ENCODE measurements at places on chromosomes 2 and 18.

DNA sequence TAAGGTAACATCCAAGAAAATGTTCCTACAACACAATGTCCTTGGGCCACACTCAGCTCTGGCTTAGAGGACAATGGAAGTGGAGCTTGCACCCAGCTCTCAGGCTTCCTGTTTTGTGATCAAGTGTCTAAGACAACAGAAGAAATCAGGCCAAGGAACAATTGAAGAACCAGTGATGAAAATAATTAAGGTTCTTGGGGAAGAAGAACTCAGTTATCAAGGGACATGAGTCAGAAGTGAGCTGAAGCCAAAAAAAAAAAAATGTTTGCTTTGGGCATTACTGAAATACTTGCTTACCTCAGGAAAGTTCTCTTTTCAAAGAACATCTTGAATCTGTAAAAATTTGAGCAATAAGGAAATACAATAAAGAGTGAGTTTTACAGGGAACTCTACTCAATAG, 299.0 kb downstream of the FBXO15 start:
- no peak for DNase-seq

- DNase-seq: no peak
Observed at GRCh38 chr2:211453311-211453887, 897.0 kb downstream of the CPS1 start.

- DNase-seq: peak; percentile 11
Observed at GRCh38 chr2:23385748-23386338, 864 bp downstream of the KLHL29 start.

GRCh38 chr2:107615039-107615438, 211.7 kb upstream of the RGPD4 start:
- DNase-seq: no peak

DNA sequence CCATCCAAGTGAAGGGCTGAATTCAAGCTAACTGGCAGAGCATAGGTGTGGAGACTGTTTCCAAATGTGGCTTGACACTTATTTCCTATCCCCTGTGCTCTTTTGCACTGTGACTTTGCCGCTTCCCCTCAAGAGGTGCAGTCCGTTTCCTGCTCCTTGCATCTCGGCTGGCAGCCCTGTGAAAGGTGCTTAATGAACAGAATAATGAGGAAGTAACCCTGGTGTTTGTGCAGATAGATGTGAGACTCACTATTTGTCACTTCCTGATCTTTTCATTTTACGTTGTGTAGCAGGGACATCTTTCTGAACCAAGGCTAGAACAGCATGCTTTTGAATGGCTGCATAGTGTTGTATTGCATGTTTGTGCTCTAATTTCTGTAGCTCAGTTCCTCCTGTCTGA, 60.8 kb downstream of the CEP192 start:
- no peak for DNase-seq

DNA sequence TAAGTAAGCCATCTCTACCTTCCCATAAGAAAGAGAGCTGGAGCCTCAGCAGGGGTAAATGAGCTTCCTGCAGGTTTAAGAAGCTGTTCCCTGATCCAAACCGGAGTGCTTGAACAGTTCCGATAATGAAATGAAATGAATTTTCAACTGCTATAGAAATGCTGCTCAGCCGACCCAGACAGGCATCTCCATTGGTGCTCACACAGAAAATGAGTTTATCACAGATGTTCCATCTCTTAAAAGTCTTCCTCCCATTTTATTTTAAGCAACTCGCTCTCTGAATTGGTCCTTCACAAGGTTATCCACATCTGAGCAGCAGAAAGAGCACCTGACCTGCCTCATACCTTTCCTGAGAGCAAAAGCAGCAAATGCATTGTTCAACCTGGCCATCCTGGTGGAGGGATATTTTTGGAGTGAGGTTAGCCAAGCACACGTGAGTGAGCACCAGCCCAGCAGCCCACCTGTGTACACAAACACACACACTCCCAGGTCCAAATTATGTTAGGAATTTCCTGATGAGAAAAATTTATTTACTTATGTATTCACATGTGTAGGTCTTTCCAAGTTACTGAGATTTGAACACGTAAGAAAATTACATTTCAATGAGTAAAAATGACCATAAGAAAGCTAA, 42.2 kb upstream of the CCDC68 start:
- no peak for DNase-seq

- no peak for DNase-seq
Observed at GRCh38 chr2:176891105-176891504, 321.5 kb upstream of the HNRNPA3 start.

- DNase-seq: no peak
Observed at GRCh38 chr2:145038041-145038525, 518.2 kb upstream of the ZEB2 start.

- DNase-seq: no peak
Observed at GRCh38 chr2:203761121-203761520, 54.7 kb downstream of the CD28 start.

DNA sequence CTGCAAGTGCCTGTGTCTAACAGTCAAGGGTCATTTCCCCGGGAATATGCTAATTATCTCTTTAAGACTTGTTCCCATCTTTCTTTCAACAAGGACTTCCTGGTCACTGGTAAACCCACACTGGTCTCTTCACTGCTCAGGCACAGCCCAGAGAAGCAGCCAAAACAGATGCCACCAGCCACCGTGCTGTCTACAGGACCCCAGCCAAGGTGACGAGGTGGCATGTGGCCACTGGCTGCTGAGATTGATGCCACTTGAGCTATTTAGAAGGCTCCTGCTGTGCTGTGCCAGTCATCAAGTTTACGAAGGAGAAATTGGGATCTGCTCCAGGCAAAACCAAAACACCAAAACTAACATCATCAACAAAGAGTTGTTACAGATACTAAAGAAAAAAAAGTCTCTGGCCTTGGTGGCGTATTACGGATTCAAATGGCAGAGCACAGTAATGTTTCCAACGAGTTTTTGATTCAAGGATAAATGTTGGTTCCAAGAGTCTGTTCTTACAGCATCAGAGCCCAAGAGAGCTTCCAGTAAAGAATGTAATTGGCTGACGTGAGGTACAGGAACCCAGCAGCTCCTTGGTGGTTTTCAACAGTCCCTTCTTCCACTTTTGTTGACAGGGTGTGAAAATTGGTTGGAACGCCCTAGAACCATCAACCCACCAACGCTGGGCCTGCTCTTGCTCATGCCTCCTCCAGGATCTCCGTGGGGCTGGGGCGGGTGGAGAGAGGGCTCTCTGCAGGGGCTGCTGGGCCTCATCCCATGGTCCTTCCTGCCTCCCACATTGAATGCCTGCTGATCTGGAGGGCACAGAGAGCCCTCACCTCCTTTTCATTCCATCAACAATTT, 63.7 kb upstream of the ZCCHC2 start:
- no peak for DNase-seq

DNA sequence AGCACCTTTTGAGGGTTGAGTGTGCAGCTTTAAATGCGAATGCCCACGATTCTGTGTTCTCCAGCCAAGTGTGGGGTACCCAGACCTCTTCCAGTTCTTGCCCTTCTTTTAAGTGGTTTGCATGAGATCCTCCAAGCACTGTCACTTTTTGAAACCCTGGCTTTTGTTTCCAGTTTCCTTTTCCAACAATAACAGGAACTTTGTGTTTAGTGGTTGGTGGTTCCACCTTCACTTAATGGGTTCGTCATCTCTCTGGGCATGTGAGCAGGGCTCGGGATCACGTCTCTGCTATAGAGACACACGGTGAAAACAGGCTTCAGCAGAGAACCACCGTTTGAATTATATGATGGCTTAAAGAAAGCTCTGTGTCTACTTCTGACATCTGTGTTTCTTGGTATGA, 197.6 kb downstream of the LDLRAD4 start:
- DNase-seq: no peak

DNA sequence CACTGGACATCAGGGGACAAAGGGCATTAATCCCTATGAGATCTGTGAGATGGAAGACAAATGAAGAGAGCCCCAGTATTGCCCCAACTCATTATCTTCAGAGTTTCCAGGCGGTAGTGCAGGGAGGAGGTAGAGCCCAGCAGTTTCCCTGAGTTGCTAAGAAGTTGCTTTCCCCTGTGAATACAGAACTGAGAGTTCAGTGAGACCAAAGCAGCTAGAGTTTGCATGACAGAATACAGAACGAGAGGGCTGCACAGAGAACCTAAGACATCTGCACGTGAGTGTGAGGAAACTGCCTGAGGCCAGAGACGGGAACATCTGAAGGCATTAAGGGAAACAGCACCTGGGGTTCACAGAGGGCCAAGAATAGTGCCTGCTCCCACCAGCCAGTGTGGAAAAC, 18.1 kb upstream of the PGAP1 start:
- no peak for DNase-seq

DNA sequence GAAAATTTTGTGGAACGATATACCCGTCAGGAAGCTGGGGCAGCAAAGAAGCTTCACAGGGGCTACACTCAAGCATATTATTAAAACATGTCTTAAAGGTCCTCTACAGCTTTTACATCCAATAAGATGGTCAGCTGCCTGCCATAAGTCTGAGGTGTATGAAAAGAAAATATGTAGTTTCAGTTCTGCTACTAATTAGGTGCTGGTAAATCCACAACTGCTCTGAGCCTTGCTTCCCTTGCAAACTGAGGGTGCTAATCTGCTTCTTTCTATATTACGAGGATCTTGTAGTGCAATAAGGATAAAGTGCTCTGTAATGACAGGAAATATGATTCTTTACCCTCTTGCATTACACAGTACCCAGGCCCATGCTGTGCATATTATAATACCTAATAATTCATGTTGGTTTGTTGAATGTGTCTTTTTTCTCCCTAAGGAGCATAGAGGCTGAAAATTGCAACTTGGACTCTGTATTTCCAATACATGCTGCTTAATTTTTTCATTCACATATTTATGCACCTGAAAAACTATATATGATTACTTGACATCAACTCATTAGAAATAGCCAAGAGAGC, 14.5 kb upstream of the SLC8A1 start:
- DNase-seq: no peak

GRCh38 chr18:1267021-1267420, 362.4 kb downstream of the ADCYAP1 start:
- DNase-seq: no peak

GRCh38 chr2:44148999-44149398, 19.7 kb upstream of the PPM1B start:
- no peak for DNase-seq

- DNase-seq: peak; percentile 51
Observed at GRCh38 chr2:10497797-10498251, 49.7 kb upstream of the ODC1 start.

GRCh38 chr18:63315131-63315662, 4.4 kb downstream of the BCL2 start:
- DNase-seq: no peak

DNA sequence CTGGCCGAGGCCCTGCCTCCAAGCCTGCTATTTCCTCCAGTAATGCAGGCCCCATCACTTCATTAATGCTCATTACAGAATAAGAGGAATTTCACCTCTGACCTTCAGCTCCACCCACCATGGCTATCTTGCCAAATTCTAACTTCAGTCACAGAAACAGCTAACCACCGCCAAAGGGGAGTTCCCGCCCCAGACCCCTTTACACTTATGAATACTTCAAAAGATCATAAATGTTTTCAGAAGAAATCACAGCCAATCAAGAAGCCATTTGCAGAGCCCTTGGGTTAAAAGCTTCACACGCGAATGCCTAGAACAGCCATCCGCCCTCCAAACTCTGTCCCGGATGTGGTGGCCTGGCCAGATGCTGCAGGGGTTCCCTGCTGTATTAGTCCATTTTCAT, 73.8 kb upstream of the TWIST2 start:
- no peak for DNase-seq

DNA sequence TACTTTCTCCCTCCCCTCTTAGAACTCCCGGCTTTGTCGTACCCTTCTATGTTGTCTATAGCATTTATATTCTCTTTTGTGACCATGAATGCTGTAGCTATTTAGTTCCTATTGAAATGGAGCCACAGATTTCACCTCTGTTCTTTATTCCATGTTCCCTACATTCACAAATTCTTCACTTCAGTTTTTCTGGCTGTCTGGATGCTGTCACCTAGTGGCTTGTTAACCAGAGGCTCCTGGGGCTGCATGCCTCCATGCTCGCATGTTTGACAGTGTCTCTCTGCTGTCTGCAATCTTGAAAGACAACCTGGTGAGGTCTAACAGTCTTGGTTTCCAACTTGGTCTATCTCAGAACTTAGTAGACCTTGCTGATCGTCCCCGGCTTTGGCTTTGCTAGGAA, 48.2 kb downstream of the CFAP221 start:
- no peak for DNase-seq

DNA sequence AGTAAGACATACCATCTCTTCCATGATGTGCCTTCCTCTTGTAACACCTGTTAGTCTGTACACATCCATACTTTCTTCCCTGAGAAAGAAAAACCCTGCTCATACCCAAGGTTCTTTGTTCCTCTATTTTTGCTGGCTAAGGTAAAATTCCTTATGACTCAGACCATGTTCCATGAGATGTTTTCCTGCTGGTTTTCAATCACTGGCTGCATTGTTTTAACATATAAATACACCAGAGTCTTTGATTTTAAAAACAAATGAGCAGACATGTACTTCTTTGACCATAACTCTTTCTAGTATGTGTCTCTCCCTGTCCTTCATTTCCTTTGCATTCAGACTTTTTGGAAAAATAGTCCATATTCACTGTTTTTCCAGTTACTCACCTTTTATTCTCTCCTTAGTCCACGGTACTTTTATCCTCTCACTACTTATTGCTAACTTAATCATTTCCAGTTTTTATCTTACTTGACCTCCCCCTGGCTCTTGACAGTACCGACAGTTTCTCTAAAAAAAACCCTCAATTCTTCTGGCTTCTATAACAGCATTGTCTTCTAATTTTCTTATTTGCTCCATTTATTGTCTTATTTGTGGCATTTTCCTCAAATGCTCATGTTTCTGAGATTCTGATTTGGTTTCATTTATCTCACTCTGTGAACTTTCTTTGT, 4.3 kb downstream of the VAPA start:
- DNase-seq: no peak

DNA sequence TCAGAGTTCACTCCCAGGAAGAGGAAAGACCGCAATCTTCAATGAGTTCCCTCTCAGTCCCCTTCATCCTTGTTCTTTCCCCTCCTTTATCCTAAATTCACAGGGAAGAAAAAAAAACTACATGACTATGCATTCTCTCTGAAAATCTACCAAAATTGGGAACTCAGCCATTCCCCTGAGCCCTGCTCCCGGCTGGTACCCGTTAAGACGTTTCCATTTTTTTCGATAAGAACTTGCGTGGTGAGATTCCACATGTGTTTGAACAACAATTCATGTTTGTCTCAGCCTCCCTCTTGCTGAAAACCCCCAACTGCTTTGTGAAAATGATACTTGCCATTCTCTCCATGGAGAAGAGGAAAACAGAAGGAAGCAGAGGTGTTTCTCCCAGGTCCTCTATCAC, 318.7 kb upstream of the ID2 start:
- no peak for DNase-seq

DNA sequence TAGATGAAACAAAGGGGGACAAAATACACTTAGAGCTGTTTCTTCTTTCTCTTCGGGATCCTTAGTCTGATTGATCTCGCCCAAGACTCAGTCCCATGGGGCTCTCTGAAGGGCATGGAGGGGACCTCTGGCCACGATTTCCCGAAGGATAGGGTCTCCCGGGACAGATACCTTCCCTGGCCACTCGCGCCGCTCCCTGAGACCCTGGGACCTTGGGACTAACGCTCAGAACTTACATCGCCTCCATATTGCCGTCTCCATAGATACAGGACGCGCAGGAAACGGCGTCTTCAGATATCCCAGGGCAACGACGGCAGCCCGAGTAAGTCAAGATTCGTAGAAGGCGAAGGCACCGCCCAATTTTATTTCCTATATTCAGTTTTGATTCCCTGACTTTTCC, at the start of gene CFAP65:
CFAP65 (minus strand) TSS at position 265 of the 400 bp plus-strand sequence. CDS start 2,468 bp downstream, outside the sequence.
- no peak for DNase-seq

- DNase-seq: no peak
Observed at GRCh38 chr2:167510071-167510759, 621.9 kb downstream of the XIRP2 start.

GRCh38 chr2:205245652-205246051, 436.6 kb upstream of the NRP2 start:
- DNase-seq: no peak

All from stimulated activated CD4-positive, alpha-beta T cell treated with anti-CD3 and anti-CD28 coated beads, Interleukin-12 subunit alpha, Interleukin-12 subunit beta, amount 100 ng/mL, for 4 hours (primary cell).